ENCODE measurements at places on chromosomes 6 and 20.

GRCh38 chr6:125835221-125835744 is 44.5 kb downstream of the NCOA7 start:
- no peak for ATAC-seq

DNA sequence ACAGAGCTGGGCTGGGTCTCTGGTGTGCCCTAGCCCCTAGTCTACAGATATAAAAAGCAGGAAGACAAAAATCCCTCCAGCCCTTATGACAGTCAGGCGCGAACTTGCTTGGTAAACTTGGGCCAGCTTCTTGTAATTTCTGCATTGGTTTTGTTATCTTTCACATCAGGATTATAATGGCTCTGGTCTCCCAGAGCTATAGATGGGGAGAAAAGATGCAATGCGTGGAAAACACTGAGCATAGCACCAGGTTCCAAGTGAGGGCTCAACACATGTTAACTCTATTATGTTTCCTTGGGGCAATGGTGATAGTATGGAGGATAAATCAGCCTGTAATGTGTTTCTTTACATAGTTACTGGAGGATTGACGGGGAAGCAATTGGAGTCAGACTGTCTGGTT is 246.8 kb upstream of the KCNG1 start:
- no peak for ATAC-seq

DNA sequence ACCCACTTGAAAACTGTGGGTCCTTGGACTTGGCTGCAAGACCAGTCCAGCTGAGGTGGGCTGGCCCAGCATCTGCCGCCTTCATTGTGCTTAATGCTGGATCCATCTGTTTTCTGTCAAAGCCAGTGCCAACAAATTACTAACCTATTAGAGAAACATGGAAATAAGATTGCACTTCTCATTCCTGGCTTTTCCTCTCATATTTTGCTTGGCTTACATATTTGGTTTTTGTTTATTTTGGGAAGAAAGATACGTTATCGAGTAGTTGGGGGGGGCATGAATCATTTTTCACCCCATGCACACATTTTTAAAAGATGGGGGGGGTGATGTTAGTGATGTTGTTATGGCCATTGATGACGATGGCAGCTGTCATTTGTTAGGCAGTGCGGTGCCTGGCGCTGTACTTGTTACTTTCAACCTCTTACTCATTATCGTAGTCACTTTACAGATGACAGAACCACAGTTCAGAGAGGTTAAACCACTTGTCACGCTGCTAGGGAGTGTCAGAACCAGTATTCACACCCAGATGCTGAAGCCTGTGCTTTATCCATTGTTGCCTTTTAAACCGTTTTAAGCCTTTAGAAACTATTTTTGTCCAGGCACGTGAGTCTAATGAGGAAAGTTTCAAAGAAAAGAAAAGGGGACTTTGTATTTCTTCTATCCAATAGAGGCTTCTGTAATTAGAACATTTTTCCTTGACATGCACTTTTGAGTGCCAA is 180.0 kb downstream of the TMEM242 start:
- ATAC-seq = peak; percentile 98

- peak; percentile 80 for ATAC-seq
Observed at GRCh38 chr6:30101444-30102413, 11.2 kb downstream of the TRIM31 start.

DNA sequence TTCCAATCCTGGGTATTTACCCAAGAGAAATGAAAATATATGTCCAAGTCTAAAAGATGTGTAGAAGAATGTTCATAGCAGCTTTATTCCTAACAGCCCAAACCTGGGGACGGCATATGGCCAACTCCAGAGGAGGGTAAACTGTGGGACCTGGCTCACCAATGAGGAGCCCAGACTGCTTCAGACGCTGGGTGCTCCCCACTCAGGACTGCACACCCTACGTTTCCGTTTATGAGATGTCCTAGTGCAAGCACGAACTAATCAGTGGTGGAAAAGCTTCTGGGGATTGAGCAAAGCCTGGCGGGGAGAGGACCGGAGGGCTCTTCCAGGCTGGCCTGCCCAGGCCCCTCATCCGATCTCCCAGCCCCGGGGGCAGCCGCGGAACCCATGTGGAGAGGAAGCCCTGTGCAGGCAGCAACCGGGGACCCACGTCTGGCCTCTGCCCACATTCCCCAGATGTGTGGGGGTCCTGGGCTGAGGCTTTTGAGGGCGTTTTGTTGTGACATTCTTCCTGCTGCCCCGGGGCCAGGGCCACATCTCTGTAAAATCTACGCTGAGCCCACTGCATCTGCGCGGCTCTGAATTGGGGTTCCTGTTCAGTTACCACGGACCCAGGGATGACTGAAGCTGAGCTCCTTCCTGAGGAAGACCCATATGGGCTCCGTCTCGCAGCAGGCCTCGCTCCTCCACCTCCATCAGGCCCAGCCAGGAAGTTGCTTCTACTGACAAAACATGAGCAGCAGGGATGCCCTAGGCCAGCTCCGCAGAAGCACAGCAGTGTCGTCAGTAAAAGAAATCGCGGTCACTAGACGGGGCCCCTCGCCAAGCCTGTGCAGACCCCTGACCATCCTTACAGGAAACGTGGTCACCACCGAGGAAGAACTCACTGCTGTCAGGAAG is 188.0 kb downstream of the DLL1 start:
- no peak for ATAC-seq

GRCh38 chr20:13220904-13221297 is at the start of gene ISM1:
Gene ISM1, plus strand, starts transcription at chr20:13221274. Its CDS starts 503 bp downstream, at chr20:13221777.
- ATAC-seq = peak; percentile 42

DNA sequence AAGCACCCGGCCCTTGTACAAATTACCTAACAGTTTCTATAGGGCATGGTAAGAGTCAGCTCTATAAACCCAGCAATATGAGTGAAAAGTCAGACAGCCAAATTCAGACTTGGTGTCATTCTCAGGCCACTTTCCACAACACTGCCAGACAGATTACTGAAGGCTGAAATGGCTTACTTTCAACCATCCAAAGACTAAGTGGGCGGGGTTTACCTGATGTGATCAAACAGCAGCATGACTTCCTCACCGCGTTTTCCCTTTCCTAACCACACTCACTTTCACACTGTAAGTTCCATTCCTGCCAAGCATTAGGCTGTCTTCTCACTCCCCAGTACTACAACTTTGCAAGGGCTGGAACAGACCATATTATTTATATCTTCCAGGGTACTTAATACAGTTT is 85.9 kb downstream of the SMLR1 start:
- peak; percentile 75 for ATAC-seq

DNA sequence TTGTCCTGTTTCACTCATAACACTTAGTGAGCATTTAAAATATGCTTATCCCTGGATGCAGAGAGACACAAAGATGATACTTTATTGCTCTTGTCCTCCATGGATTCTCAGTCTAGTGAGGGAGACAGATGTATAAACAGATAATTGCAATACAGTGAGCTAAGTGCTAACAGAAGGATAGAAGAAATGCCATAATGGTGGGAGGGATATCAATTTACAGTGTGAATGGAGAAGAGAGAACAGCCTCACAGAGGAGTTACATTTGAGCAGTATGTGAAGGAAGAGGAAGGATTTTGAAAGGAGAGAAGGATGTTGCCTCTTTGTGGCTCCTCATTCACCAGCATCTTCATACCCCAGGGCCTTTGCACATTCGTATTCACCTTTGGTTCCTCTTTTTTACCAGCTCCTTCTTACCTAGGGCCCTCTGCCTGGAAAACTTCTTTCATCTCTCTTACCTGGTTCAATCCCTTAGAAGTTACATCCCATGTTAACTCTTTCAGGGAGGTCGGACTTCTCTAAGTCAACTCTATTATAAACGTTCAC is 341.7 kb downstream of the PRL start:
- no peak for ATAC-seq

DNA sequence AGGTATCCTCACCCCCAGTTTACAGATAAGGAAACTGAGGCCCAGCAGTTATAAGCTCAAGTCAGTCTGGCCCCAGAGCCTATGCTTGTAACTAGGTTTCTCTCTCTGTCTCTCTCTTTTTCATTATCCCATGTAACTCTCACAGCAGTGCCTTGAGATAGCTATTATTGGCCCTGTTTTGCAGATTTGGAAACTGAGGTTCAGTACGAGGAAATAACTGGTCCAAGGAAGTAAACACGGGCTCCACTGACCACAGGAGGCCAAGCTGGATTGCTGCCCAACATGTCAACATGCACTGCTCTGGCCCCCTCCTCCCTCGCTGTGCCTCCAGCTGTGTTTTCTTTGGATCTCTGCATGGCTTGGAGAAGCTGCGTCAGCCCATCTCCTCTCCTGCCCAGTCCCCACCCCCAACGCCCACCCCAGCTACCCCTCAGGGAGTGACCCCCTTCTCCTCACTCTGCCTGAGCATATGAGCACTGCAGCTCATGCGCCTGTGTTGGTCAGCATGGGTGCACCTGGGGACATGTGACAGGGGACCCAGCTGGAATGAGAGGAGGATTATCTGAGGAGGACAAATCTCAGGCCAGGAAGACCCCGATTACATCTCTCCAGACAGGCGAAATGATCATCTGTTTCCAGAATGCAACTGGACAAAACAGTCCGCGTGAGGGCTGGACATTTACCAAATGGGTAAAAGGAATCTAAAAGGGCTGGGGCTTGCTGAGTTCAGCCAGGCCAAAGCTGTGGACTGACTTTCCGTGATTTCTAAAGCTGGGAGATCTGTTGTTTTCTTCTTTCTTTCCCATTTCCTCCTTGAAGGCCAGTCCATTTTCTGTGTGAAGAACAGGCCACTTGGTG is 7.8 kb upstream of the PLTP start:
- no peak for ATAC-seq

GRCh38 chr6:21277601-21278374 is 315.8 kb upstream of the SOX4 start:
- ATAC-seq = no peak

DNA sequence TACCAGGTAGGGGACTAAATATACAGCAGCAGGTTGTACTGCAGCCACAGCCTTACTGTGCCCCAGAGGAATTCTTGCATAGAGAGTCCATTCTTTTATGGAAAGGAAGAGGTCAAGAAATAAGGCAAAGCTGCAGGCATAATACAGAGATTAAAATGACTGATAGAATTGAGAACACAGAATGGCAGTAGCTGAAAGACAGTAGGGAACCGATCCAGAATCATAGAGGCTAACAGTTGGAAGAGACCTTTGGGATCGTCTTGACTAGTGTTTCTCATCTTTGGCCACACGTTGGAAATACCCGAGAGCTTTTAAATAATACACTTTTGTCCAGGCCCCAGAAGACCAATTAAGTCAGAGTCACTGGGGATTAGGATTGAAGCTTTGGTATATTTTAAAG is 492.6 kb upstream of the SOX4 start:
- ATAC-seq = no peak

DNA sequence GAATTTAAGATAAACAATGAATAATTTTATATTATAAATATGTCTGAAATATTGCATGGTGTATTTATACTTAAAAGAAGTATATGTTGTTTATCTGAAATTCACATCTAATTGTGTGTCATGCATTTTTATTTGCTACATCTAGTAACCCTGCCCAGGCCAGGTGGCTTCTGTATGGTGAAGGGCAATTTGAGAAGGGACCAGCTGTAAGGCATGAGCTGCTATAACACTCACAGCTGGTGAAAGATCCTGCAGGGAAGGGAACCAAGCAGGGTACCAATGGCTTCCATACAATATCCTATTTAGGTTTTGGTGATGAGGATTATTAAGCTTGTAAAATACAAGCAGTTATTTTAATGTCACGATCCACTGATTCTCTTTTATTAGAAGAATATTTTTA is 921.8 kb upstream of the GJE1 start:
- no peak for ATAC-seq

DNA sequence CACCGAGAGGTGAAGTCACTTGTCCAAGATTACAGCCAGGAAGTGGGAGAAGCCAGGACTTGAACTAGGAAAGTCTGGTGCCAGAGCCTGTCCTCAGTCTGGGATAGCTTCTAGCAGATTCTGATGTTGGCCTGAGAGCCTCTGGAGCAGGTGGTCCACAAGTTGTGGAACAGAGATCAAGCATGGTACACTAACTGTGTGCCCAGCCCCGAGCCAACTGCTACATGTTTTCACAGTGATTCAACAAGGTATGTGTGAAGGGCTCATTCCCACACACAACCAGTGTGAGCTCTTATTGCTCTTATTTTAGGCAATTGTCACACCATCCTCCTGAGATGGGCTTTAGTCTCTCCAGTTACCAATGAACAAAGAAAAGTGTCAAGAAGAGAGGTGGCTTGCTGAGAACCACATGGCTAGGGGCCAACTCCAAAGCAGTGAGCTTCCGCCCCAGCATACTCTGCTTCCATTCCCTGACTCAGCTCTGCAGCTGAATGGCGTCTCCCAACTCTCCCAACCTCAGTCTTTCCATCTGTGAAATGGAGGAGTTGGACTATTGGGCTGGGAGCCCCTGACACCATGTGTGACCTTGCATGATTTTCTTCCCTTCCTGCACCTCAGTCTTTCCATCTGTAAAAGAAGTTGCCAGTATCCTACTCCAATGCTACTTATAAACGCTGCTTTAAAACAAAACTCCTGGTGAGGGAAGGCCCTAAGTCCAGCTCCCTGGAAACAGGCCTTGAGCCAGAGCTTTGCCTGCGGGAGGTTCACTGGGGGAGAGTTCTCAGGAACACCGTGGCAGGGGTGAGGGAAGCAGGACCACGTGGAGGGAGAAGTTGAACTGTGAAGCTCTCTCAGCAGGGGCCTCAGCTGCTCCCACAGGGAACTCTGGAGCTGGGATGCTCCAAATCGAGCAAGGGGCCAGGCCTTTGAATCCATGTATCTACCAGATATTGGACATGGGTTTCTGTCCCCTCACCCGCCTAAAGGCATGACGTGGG is 40.9 kb downstream of the CDH22 start:
- ATAC-seq = no peak

DNA sequence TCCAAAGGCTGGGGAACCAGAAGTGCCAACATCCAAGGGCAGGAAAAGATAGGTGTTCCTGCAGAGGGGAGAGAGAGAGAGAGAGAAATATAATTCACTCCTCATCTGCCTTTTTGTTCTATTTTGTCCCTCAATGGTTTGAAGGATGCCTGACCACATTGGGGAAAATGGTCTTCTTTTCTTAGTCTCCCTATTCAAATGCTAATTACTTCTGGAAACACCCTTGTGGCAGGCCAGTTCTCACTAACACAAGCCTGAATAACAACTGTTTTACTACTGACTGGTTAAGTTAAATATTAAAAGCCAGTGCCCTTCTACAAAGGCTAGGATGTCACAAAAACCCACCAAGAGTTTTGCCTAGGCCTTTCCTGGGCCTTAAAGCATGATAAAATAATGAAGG is 425.4 kb upstream of the HTR1E start:
- no peak for ATAC-seq

DNA sequence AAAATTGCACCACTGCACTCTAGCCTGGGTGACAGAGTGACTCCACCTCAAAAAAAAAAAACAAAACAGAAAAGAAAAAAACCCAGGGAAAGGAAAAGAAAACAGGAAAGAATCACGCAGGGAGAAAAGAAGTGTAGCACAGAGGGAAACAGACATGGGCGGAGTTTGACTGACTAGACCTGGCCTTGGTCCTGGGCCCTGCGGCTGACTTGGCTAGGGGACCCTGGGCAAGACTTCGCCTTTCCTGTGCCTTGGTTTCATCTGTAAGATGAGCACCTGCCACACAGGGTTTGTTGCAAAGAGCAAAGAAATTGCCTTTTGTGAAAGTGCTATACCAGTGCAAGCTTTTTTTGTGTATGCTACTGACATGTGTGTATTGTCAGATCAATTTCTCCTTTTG is 71.3 kb upstream of the KCNG1 start:
- no peak for ATAC-seq

GRCh38 chr6:130724089-130724488 is 103.1 kb upstream of the SMLR1 start:
- peak; percentile 55 for ATAC-seq

Data from activated T-helper 17 cell treated with anti-CD3 and anti-CD28 coated beads, Interleukin-2, amount 50 U/mL, for 72 hours (primary cell).